ENCODE measurements at places on chromosomes 6 and 20.

DNA sequence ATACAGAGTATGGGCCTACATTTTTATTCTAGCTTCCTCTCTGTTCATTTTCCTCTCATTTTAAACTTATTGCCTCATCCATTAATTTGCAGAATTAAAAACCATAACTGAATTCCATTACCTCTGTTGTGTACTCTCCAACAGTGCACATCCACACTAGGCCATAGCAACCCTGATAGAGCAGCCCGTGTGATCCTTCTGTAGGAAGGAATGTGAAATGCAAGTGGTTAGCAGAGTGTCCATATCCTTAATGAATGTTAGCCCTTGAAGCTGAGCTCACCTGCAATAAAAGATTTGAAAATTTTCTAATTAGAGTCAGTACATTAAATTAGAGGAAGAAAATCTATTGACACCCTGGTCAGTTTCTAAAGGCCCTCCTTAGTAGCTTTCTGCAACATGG, 6.5 kb upstream of the GRIK2 start:
- no peak for DNase-seq

DNA sequence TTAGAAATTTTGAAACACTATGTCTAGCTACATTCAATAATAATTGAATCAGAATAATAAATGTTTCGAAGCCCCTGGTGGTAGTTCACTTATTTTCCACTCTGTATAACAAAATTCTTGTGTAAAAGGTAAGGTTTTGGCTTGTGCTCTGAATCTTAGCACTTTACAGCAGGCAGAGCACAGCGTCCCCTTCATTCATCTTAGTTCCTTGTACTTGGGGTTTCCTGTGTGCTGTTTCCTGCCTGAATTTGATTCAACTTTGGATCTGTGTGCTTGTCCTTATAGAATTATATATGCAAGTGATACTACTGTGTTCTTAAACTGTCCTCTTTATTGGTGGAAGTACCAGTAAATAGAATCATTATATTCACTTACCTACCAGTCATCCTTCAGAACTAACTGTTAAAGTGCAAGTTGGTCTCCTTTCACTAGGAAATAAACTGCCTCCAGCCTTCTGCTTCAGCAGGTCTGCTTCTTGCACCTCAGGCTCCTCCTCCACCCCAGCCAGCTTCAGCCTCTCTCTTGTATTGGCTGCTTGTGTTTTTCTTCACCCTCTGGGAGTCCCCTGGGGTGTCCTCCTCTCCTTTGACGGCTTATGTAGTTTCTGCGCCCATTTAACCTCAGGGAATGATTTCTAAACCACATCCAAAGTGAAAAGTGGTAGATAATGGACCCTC, 28.8 kb upstream of the TULP4 start:
- peak; percentile 56 for DNase-seq

- DNase-seq: no peak
Measured at GRCh38 chr20:8891039-8891438, 177.8 kb upstream of the PLCB4 start.

GRCh38 chr6:166616261-166617238, 10.5 kb downstream of the RPS6KA2 start:
- no peak for DNase-seq

- DNase-seq: peak; percentile 85
Measured at GRCh38 chr6:56708810-56709597, 66.3 kb upstream of the DST start.

DNA sequence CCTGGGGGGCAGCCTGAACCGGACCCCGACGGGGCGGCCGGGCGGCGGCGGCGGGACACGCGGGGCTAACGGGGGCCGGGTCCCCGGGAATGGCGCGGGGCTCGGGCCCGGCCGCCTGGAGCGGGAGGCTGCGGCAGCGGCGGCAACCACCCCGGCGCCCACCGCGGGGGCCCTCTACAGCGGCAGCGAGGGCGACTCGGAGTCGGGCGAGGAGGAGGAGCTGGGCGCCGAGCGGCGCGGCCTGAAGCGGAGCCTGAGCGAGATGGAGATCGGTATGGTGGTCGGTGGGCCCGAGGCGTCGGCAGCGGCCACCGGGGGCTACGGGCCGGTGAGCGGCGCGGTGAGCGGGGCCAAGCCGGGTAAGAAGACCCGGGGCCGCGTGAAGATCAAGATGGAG, 636 bp downstream of the SRF start:
- no peak for DNase-seq

DNA sequence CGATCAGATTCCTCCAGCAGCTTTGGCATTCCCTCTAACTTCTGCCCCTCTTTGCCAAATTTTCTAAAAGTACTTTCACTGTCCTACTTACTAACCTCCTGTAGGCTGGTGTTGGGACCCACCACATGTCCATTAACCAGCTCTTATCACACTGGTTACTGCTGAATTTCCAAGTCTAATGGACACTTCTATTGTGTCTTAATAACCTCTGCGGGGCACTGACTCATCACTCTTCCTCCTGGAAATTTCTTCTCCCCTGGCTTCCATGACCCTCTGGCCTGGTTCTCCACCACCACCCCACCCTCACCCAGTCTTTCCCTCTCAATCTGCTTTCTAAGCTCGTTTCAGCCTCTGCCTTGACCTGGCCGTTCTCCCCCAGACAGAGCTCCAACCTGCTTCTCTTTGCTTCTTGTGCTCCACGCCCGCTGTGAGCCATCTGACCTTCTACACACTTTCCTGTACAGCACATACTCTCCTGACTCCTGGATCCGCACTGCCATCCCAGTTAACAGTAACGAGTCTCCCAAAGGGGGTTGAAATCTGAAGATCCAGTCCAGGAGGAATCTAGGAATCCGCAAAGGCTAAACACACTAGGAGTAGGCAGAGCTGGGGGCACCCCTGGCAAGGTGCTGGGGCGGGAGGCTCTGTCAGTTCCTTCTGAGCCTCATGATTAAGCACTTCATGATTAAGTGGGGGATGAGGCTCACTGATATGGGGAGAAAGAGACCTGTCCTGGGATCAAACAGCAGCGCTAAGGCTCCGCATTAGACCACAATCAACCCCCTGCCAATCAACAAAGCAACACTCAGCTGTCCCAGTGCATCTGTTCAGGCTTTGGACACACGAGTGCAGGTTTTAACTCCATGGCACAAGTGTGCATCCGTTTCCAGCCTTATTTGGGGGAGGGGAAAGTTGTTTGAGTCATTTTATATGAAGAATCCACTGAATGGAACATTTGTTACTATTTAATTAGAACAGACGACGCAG, 146.3 kb downstream of the LY86 start:
- peak; percentile 36 for DNase-seq

DNA sequence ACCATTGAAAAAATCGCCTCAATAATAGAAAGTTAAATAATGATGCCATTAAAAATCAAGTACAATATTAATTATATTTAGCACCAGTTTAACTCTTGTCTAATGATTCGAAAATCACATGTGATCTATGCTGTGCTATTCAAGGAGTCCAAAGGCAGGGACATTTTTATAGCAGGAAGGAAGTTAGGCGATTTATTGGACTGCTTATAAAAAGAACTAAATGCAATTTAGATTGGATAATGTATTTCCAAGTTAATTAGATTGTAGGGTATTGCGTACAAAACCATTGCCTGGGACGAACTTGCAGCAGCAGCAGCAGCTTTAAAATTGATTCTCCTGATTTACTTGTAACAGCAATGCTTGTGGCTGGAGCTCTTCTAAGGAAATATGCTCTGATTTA, 87.4 kb upstream of the TMEM181 start:
- DNase-seq: no peak

DNA sequence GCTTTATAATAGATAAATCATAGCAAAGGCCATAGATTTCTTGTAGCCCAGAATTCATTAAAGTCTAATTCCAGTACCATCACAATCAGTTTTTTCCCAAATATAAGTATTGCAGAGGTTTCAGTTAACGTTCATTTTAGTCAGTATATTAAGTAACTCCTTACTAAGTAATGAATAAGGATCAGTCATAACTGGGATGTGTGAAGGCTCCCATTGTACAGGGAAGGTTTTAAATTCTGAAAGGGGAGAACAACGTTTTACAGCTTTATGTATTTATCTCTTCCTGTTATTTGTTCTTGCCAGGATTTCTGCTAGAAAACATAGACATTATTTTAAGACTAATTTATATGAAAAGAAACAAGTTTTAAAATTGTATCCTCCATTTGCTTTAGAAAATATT, 215.5 kb upstream of the LAMP5 start:
- no peak for DNase-seq

GRCh38 chr6:33428966-33429749, 9.3 kb downstream of the SYNGAP1 start:
- no peak for DNase-seq

- DNase-seq: peak; percentile 6
Measured at GRCh38 chr6:152054441-152054840, 247.0 kb downstream of the ESR1 start.

GRCh38 chr20:4885877-4886276, 115.4 kb downstream of the SLC23A2 start:
- DNase-seq: no peak

DNA sequence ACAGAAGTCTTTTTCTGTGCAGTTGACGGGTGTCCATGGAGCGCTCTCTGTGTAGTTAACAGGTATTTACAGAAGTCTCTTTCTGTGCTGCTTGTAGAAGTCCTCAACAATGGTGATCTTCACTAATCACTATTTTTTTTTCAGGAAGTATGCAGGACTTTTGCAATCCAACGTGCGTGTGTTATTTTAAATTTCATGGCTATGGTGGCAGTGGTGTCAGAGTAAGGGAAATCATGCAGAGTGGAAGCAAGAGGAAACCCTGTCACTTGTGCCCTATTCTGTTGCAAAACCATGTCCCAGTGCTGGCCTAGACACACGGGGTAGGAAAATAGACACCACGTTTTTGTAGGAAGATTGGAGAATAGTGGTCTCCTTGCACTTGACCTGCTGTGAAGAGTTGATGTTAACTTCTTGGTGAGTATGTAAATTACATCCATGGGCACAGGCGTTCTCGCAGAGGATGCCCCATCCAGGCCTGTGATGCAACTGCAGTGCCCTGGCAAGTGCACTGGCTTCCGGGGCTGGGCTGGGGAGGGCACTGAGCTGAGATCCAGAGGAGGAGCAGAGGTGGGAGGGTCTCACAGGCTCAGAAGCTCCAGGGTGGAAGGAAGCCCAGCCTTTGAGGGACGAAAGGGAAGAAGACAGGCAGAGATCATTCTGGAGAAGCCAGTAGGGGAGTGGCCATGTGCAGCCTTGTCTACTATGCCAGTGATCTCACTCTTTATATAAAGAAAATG, 146.5 kb downstream of the SYCP2 start:
- DNase-seq: no peak

DNA sequence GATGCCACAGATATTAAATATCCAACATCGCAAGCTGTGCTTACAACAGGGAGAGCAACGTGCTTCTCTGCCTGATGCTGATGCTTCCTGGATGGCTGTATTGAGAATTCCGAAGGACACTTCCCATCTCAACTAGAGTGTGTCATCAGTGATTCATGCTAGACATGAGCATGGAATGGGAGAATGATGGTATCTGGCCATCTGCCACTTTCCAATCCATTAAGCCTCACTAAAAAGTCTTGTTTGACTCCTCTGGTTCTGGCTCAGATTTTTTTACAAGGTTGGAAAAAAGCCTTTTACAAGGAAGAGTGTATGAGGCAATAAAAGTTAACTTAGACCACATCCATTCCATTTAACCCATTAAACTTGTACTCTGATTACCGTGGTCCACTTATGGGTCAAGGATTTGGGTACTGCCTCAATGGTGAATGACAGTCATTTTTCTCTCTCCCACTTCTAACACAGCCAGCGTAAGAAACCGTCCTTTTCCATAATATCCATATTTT, 265.3 kb downstream of the UST start:
- DNase-seq: peak; percentile 93

DNA sequence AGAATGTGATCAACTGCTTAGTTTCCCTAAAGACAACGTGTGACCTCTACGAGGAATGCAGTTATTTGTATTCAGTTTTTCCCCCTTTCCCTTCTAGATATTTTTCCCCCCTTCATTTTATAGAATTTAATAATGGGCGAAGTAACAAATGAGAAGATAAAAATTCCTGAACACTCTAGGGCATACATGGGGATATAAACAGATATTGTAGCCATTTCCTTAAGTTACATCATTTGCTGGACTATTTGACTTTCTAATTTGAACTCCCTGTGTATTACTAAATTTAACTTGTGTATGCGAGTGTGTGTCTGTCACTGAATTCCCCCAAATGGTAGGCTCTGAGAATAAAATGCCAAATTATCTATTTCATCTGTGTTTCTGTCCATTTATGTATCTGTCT, 99.0 kb upstream of the ZFP64 start:
- DNase-seq: no peak

DNA sequence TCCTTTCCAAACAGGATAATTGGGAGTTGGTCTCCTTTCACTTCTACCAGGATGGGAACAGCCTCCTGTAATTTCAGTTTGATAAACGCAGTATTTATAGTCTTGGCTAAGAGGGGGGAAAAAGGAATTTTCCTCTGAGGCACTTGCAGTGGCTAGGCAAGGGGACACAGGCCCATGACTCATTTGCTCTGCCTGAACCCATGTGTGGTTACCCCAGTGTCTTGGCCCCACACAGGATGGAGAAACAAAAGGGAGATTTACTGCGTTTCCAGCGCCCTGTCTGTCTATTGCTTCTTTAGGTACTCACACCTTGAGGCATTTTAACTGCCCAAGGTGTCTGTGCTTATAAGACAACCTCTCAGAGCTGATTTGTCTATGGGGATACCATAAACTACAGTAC, 74.8 kb upstream of the NEDD9 start:
- DNase-seq: no peak

GRCh38 chr6:20236344-20236743, 24.1 kb upstream of the MBOAT1 start:
- no peak for DNase-seq

DNA sequence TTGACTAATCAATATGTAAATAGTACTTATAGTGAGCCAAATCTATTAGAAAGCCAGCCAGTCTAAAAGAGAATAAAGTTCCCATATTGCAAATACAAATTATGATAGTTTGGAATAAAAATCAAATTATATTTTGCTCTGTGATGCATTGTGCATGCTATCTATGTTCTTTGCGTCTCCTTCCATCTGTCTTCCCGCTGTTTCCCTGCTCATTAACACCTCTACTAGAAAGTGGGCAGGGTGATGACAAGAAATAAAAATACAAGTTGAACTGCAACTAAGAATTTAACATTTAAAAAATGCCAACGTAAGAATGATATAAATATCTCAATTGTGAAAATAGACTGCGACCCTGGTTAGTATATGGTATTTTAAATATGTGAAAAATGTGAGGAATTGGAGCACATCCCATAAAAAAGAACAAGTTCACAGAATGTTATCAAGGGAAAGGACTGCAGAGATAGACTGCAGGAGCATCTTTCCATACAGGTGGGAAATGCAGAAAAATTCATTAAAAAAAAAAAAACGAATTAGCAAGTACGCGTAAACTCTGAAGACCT, 157.6 kb upstream of the PDE7B start:
- DNase-seq: no peak

DNA sequence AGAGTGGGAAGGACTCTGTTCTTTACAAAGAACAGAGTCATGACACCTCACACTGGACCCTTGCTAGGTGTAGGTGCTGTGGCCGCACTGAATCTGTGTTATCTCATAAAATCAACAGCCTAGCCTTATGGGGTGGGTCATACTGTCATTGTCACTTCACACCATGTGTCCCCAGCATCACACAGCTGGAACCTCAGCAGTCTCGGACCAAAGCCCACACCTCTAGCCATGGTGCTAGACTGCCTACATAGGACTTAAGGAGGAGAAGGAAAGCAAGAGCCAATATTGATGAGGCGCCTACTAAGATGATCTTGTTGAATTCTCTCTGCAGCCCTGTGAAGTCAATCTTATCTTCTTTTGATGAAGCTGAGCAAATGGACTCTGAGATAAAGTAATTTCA, 31.0 kb downstream of the UNC5CL start:
- DNase-seq: no peak

- peak; percentile 94 for DNase-seq
Measured at GRCh38 chr6:11766589-11767450, 11.8 kb downstream of the ADTRP start.

- no peak for DNase-seq
Measured at GRCh38 chr6:132648828-132649227, 10.2 kb downstream of the TAAR1 start.

Data from fibroblast of pulmonary artery (primary cell).